ENCODE measurements at places on chromosomes 12 and 14. TPM values are rescaled to one million over a fixed set of nuclear protein-coding genes. Genes with fewer than 3 reads are reported as not detected.

KRT78 gene
- total RNA-seq: not detected

SIX6 gene
- total RNA-seq: not detected

GUCY2C gene
- not detected for total RNA-seq

NXPH4 gene
- not detected for total RNA-seq

EP400 gene
- total RNA-seq: 6.2 TPM

ANKRD33 gene
- total RNA-seq: not detected

TMEM52B gene
- not detected for total RNA-seq

ACOT4 gene
- 0.49 TPM for total RNA-seq

RASSF8 gene
- total RNA-seq: 40.6 TPM

BATF gene
- total RNA-seq: 0.16 TPM

TAS2R42 gene
- total RNA-seq: not detected

CSRP2 gene
- total RNA-seq: 12.3 TPM

TTLL5 gene
- 26.1 TPM for total RNA-seq

STAB2 gene
- not detected for total RNA-seq

ATP5F1B gene
- total RNA-seq: 463 TPM

CABP1 gene
- 0.16 TPM for total RNA-seq

TTC5 gene
- 38.6 TPM for total RNA-seq

BICDL1 gene
- not detected for total RNA-seq

LTBP2 gene
- 133 TPM for total RNA-seq

KRT74 gene
- total RNA-seq: not detected

ETFBKMT gene
- 2.8 TPM for total RNA-seq

KSR2 gene
- total RNA-seq: under 0.01 TPM

All from bladder microvascular endothelial cell (primary cell).